Right renal cortex interstitium (tissue), 3 donors: ENCODE measurements at places on chromosomes 7 and 10. TPM values are rescaled to one million over a fixed set of nuclear protein-coding genes. Genes with fewer than 3 reads are reported as not detected.

DNA sequence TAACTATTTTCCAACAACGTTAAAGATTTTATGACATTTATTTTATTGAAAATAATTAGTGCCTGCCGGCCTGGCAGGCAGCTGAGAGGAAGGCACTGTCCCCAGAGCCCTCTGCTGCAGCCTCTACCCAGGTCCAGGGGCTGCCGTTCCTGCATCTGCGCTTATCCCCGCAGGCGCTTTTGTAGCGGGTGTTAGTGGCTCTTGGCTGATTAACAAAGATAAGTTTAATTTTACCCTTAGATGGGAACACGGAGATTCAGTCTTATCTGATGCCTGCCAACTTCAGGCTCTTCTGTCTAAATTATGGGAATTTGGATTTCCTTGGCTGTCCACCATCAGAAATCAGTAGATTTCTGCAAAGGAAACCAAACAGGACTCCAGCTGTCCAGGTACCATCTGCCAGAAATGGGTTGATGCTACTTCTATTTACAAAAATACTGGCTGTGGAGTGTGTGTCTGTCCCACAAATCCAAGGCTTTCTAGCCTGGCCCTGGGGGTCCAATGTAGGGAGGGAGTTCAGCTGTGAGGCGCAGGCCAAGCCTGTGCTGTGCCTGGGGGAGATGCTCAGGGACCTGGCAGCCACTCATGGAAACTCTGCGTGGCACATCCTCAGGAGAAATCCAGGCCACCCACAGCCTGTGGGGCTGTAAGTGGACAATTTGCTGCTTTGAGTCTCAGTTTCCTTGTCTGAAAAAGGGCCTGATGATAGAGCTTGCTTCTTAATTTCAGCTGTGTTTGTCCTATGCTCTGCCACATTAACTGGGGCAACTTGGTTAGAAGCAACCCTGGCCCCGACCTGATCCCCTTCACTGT, 62.0 kb upstream of the IGFBP3 start:
- no peak for DNase-seq

DNA sequence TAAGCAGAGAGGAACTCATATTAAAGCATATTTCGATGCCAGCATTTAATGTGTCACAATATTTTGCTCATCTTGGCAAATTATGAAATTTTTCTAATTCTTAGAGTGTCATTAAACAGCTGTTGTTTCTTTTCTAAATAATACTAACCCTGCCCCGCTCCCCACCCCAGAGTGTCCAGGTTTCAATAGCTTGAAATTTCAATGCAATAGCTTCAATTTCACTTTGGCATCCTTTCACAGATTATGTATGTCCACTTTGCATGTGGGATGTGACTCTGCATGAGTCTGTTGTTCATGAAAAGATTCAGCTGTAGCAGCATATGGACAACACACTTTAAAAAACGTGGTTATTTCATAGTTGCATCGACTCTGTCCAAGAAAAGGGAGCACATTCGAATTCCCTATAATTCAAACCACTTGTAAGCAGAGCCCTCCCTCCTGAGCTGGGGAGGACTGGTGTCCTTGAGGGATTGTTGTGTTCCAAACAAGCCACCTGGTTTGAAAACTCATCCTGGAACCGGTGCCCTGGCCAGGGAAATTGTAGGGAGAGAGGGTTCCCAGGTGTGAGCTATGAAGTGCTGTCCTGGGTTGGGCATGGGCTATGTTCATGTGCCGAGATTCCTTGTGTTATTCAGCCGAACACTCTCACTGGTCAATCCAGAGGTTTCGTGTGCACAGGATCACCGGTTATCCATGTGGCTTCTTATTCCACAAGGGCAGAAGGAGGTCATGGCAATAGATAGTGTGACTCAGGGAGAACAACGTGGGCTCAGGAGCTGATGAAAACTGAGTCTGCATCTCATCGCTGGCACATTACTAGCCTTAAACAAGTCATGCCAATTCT, 64.6 kb upstream of the CREB5 start:
- DNase-seq, result no peak

- DNase-seq, result no peak
Measured at GRCh38 chr10:614790-615582, 74.5 kb downstream of the DIP2C start.

Gene OPN1SW
- polyA plus RNA-seq, result 1.8 TPM

- DNase-seq, result no peak
Measured at GRCh38 chr10:13993673-13994089, 337.0 kb downstream of the FRMD4A start.

DNA sequence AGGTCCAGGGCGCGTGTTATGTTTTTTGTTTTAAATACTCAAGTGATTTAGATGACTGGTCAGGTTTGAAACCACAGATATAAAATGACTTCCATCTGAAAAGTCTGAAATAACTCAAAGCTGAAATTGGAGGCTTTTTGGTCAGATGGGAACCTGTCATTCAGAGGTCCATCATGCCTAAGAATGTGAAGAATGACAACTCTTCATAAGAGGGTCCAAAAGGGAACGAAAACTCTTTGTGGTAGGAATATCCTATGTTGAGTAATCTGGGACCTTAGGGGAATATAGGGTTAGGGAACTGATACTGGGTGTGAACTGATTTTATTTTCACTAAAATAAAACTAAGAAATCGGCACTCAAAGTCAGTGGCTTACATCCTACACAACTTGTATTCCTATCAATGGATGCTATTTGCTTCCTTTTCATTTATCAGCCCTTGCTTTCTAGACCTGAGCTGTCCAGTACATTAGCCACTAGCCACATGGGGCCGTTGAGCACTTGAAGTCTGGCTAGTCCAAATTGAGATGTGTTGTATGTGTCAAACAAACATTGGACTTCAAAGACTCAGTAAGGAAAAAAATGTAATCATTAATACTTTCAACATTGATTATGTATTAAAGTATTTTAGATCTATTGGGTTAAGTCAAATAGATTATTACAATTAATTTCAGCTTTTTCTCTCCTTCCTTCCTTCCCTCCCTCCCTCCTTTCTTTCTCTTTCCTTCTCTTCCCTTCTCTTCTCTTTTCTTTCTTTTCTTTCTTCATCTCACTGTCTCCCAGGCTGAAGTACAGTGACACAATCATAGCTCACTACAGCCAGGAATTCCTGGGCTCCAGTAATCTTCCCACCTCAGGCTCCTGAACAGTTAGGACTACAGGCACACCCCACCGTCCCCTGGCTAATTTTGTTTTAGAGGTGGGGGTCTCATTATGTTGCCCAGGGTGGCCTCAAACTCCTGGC, 56.5 kb upstream of the KDM7A start:
- no peak for DNase-seq

DNA sequence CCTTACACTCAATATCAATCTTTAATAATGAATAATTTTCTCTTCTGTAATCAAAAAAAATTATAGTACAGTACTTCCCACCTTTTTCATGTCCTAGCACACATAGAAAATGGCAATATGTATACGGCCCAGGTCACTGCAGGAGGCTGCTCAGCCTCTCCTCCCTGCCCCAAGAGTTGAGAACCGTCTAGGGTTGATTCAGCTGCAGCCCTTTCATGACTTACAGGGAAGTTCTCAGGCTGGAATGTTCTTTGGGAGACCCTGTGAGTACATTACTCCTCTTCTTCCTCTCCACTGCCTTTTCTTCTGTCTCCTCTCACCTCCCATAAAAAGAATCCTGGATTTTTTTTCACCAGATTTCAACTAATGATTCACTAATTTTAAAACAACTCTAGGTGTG, 180.0 kb downstream of the HDAC9 start:
- no peak for DNase-seq

DNA sequence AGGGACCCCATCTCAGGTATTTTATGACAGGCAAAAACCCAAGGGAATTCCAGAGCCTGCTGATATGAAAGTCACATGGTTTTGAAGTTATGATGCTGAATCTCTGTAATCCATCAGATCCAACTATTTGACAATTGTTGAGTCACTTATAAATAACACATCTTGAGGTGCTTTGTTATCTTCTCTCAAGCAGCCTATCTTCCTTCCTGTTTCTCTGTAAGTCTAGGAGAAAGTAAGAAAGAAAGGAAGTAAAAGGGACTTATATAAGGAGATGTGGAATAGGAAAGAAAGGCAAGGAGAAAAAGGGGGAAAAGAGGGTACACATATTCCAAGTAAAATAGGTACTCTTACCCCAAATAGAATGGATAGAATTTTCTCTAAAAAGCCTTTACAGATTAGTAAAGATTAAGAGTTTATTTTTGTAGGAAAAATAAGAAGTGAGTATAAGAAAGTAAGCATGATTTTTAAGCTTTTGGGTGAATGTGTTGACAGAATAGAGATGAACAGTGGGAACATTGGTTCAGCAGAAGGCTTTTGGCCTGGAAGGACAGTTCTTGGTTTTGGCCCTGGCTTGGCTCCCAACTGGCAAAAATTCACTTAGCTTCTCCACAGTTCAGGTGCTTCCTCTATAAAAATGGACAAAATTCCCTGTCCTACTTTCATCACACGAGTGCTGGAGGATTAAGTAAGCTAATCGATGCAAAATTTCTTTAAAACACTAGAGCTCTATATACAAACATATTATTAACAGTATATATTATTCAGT, 39.6 kb upstream of the ANK3 start:
- no peak for DNase-seq

Gene CTAGE15
- not detected for polyA plus RNA-seq
